ENCODE measurements at places on chromosomes 7 and 10. TPM values are rescaled to one million over a fixed set of nuclear protein-coding genes. Genes with fewer than 3 reads are reported as not detected.

- no peak for DNase-seq
These were observed 255.1 kb upstream of the PLXDC2 start for GRCh38 chr10:19561181-19561580.

- no peak for DNase-seq
These were observed 98.6 kb downstream of the BTRC start for GRCh38 chr10:101452593-101452992.

GRCh38 chr7:96709381-96710228 is at the start of gene SEM1:
TSS of gene SEM1 (minus strand) at chr7:96709846. CDS start at chr7:96709763, 83 bp downstream.
- peak; percentile 92 for DNase-seq

GRCh38 chr10:80462981-80463741 is 9.1 kb downstream of the TSPAN14 start:
- DNase-seq: no peak

DNA sequence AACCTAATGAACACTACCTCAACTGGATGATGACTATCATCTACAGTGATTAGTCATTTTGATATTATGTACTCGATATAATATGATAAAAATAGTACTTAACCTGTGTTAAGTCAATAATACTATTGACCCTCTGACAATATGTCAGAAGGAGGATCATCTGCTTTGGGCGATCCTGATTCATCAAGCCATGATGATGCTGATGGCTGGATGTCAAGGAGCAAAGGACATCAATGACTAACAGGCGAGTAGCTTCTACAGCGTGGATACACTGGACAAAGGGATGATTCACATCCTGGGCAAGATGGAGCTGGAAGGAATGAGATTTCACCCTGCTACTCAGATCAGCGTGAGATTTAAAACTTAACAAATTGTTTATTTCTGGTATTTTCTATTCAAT is 94.4 kb upstream of the SKAP2 start:
- DNase-seq: peak; percentile 39

GRCh38 chr10:95742485-95742884 is 13.5 kb upstream of the ENTPD1 start:
- no peak for DNase-seq

GRCh38 chr7:123995617-123996326 is 37.1 kb downstream of the TMEM229A start:
- no peak for DNase-seq

GRCh38 chr10:114239117-114239993 is at the start of gene VWA2:
TSS of gene VWA2 (plus strand) at chr10:114239254. CDS start at chr10:114248714, 9,460 bp downstream.
- DNase-seq: no peak

GRCh38 chr10:102384053-102384452 is 11.5 kb upstream of the NFKB2 start:
- DNase-seq: peak; percentile 52

- no peak for DNase-seq
These were observed 129.4 kb downstream of the WDR11 start for GRCh38 chr10:120980279-120981255.

- no peak for DNase-seq
These were observed 123.6 kb downstream of the ATXN7L1 start for GRCh38 chr7:105752671-105753275.

DNA sequence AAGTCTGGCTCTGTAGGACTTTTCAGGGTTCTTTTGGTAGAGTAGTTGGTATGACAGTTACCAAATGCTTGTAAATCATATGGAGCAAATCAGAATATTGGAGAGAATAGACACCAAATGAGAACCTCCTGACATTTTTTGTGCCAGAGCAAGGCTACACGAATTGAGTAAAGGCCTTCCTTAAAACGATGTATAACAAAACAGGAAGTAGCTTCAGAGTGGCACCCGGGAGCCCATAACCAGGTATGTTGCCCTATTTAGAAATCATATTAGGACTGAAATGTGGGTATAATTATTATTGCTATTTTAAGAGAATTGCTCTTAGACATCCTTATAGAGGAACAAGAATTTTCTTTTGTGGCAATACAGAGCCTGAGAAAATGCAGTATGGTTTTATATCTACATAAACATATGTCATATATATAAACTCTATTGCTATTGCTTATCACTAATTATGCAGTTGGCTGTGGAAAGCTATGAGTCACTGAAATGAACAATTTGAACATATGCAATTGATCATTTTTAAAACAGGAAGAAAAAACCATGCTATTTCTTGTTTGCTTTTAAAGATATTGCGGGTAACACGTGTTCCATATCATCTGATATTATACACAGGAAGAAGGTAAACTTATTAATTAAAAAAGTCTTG is 197.4 kb upstream of the MTPN start:
- DNase-seq: no peak

PNLIPRP3 gene
- total RNA-seq: 13.6 TPM

H2BK1 gene
- total RNA-seq: not detected

GNAT3 gene
- total RNA-seq: not detected

MCM10 gene
- 11.6 TPM for total RNA-seq
